ENCODE measurements at places on chromosomes 4 and X.

DNA sequence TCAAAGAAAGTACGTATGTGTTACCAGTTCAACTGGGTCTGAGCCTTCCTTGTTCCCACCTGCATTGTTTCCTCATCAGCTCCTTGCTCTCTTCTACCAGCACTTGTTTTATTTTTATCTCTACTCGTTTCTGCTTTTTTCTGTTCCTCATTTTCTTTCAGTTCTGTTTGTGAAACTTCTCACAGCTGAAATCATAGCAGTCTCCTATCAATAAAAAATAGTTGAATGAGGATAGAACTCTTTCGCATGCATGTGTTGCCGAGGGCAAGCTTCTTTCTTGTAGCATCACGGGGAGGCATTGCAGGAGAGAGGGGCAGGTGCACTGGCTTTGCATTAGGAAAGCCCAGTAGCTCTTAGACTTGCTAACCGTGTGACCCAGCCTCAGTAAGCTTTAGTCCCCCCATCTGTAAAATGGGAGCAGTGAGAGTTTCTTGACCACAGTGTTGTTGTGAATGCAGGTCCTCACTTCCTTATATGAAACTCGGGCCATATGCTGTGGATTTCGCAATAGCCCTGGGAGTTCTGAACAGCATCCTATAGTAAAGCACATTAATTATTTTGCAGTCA, 24.7 kb downstream of the OFD1 start:
- DNase-seq: no peak

- no peak for DNase-seq
Observed at GRCh38 chrX:73478961-73479360, 32.1 kb downstream of the CDX4 start.

DNA sequence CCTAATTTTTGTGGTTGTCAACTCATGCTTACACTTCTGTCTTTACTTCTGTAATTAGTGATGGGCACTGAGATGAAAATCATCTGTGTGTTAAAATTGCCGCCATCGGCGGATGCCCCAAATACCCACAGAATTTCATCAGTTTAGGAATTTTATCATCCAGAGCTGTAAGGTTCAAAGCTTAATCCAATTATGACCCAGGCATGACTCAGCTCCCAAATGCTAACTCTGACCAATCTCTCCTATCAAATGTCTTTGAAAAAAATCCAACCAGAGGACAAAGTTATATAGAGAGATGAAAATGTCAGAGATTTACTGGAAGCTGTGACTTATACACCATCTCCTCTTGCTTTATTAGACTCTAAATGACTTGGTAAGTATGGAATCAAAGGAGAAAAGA, 1048.7 kb upstream of the PRKX start:
- no peak for DNase-seq

DNA sequence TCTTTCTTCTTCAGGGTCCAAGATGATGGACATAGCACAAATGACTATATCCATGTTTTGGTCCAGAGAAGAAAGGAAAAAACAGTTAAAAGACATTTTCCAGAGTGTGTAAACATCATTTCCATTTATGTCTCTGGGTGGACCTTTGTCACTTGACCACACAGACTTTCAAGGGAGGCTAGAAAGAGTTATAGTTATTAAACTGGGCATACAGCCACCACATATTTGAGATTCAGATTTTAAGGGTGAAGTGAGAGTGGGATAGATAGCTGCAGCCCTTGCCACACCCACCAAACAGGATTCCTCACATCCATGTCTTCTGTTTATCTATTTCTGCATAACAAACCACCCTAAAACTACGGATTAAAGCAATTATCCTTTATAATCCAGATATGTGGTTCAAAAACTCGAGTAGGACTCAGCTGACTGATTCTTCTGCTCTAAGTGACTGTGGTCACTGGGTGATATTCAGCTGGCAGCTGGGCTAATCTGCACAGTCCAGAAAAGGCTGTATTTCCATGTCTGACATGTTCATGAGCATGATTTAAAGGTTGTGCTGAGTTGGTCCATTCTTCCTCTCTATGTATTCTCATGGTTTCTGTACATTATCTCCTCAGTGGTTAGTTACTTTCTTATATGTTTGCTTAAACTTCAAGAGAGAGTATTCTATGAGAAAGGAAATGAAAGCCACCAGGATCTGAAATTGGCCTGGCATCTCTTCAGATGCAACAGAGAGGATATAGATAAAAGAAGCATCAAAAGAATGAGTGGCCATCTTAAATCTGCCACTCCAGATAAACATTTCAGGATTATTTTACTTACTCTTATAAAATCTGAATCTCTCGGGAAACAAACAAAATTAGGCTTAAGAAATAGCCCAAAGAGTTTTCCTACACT, 459.8 kb upstream of the CTSO start:
- DNase-seq: no peak

DNA sequence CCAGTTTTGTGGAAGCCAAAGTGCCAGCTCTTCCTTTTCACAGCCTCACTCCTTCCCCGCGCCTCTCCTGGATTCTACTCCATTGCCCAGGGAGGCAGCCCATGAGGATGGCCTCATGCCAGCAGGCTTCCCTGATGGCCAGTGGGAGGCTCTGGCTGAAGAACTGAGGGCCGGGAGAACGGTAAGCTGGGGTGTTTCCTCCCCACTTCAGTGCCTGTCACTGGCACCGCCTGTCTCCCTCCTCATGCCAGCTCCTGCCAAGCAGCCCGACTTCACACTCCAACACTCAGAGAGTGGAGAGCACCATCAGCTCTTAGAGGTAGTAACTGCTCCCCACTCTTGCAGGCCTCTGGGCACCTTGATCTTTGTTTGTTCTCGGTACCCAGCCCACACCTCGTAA, 46.9 kb upstream of the STIM2 start:
- no peak for DNase-seq
